ENCODE measurements at places on chromosomes 6 and 20.

GRCh38 chr6:130229645-130230044 is 6.9 kb upstream of the SAMD3 start:
- no peak for DNase-seq

DNA sequence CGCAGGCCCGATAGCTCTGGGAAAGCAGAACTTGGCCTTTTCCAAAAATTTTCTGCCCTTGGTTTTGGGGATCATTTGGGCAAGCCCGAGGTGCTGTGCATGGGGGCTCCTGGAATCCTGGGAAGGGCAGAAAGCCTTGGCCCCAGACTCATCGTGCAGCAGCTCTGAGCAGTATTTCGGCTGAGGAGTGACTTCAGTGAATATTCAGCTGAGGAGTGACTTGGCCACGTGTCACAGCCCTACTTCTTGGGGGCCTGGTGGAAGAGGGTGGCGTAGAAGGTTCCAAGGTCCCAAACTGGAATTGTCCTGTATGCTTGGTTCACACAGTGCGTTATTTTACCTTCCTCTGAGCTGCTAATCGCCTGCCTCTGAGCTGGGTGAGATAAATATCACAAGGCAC is 1.1 kb upstream of the BMP2 start:
- DNase-seq, result no peak

DNA sequence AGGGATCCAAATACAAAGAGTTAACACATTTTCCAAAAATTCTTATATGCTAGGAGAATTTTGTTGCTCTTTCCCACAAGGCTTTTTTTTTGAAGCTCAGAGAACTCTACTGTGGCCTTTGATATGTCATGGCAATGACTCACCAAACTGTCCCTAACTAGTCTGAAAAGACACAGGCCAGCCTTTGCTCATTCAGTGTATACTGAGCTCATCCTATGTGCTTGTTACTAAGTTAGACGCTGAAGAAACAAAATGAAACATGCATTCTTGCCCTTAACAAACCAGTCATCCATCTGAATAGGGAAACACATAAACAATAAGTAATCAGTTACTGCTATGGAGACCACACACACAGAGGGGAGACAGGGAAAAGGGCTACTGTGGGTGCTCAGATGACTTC is 291.8 kb downstream of the FOXC1 start:
- DNase-seq, result no peak

DNA sequence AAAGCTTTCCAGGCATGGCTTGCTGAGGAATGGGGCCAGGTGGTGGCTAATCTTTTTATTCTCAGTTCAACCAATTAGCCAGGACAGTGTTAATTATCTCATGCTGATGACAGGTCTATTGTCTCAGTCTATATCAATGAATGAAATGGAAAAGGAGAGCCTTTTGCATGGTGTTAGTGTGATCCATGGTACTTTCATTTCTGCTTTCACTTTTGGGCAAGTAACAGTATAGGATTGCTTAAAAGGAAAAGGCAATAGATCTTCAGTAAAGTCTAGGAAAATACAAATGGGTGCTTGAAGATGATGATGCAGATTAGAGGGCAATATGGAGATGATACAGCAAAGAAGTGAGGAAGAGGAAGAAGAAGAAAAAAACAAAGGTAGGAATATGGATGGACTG is 430.3 kb downstream of the TFAP2A start:
- DNase-seq, result no peak

DNA sequence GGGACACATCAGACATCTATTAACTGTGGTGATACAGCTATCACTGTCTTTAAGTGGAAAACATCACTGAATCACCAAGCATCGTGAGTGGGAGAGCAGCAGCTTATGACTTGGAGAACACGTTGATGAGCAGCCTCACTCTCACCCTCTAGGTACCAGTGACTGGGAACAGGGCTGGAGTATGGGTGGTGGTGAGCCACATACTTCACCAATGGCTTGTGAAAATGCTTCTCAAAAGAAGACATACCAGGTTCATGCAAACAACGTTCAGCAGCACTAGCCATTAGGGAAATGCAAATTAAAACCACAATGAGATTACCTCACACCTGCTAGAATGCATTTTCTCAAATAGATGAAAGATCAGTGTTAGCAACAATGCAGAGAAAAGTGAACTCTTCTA is 25.3 kb downstream of the SNX5 start:
- no peak for DNase-seq

DNA sequence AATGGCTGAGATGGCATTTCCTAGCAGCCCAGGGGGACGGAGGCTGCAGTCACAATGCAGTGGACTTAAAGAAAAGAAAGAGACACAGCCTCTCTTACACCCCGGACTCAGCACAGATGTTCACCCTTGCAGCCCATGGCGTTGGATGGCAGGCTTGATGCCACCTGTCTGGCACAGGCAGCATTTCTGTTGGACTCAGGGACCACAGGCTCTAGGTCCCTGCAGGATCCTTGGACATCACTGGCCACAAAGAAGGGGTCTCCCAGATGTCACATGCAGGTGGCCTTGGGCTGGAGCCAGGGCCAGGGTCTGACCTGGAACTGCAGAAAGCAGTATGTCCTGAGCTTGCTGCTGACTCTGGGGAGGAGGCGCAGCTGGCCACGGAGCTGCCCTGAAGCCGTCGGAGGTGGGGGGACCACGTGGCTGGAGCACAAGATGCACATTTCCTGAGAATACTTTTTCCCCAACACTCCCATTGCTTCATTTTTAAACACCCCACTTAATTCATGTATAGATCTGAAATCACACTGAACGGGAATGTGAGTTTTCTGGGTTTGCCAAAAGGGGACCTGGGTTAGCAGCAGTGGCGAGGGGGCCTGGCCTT is 102.3 kb upstream of the SULF2 start:
- DNase-seq, result no peak

GRCh38 chr6:145531032-145531431 is 204.3 kb downstream of the EPM2A start:
- DNase-seq, result no peak

DNA sequence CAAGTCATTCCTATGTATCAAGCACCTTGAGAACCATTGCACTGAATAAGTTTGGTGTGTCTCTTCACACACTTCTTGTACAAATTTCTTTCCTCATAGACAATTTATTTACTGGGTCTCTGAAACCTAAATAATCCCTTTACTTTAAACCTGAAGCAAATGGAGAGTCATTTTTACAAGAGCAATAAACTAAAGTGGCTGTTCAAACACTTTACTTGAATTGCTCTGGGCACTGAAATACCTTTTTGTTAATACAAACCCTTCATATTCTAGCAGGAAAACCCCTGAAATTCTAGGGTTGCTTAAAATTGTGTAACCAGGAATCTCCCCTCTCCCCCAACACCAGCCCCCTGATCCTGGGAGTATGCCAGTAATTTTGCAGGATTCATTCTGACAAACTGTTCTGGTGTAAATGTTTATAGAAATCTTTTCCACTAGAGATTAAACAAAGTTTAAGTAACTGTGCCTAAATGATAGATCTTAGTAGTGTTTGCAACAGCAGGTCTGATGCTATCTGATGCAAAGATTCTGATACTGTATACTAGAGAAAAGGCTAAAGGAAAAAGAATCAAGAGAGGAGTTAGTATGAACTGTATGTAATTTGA is 13.4 kb downstream of the RSPO3 start:
- no peak for DNase-seq

GRCh38 chr6:71048320-71049164 is 91.7 kb upstream of the B3GAT2 start:
- DNase-seq, result no peak

DNA sequence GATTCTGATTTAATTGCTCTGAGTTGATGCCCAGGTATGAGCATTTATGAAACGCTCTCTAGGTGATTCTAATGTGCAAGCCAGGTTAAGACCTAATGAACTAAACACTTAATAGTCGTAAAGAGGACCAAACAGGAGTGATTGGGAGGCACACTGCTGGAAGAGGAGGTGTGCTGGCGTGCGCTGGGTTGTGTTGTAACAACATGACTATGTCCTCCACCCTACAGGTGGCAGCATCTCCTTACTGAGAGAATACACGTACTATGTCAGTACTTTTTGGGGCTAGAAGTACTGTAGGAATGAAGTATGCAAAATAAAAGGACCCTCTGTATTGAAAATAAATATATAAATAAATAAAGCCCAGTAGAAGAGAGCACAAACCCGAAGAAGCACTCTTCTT is 11.9 kb downstream of the C6orf89 start:
- DNase-seq, result peak; percentile 17

DNA sequence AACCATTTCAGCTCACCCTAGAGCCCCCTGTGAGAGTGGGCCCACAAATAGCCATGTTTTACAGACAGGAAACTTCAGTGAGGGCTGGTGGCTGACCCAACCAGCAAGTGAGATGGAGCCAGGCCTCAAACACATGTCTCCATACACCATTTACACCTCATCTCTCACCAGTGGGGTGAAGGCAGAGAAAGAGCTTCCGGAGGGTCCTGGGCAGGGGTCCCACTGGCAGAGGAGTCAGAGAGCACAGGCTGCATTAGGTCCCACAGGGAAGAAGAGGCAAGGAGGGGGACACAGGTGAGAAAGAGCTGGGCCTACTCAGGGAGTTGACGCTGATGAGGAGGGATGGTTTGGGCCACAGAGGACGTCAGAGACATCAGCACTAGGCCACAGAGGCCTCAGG is 172.6 kb downstream of the VEGFA start:
- DNase-seq, result no peak

DNA sequence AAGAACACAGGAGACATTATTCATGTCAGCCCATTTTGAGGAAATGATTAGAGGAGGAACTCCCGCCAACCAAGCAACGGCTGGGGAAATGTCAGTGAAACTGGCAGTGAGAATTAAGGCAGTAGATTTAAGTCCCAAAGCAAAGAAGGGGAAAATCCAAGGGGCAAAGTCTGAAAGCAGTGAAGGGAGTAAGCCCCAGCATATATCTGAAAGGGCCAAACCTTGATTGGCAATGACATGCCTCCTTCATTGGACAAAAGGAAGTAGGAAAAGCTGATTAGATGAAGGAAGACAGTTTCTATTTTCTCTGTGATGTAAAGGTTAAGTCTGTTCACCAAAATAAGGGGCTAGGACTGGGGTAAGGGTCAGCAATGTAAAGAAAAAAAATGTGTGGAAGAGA is 190.3 kb downstream of the RNF144B start:
- DNase-seq, result no peak

GRCh38 chr6:12173661-12174060 is 116.5 kb upstream of the EDN1 start:
- DNase-seq, result no peak

- no peak for DNase-seq
These were observed 12.2 kb downstream of the EPHA7 start for GRCh38 chr6:93407186-93407585.

- no peak for DNase-seq
These were observed 27.3 kb downstream of the IGF2R start for GRCh38 chr6:159996087-159996622.

DNA sequence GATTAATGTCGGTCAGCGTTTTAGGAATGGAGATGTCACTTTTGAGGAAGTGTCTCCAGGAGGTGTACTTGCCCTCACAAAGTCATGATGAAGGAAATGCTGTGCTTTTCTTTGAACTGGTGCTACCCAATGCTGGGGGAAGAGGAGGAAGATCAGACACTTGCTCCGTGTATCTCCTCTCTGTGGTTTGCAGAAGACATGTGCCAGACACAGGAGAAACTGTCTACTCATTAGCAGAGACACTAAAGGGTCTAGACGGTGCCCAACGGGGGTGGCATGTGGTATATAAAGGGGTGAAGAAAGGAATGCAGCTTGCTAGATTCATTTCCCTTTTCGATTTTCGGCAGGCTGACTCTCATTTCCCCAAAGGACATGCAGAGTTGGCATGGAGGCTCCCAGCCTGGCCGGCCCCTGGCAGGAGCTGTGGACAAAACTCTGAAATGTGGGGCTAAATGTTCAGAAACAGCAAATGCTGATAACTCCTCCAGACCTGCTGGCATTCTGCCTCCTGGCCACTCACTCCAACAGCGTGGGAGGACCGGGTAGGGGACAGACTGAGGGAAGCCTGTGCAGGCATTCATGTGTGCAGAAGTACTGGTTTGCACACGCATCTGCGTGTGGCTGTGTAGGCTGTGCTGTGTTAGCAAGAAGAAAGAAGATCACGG is 59.6 kb upstream of the QKI start:
- DNase-seq, result no peak

DNA sequence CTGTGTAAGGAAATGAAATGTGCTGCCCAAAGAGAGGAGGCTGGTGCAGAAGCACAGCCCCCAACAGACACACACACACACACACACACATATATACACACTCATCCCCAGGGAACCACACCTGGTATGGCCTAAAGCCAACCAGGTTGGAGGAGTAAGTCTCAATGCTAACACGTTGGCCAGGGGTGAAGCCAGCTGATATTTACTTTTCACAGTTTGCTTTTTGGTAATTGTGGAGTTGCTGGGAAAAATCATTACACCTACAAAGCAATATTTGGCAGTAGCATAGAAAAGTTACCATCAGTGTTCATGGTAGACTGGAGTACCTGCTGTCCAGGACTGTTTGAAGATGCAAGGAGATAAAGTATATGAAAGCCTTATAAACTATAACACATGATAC is 50.3 kb upstream of the NAA20 start:
- no peak for DNase-seq

- no peak for DNase-seq
These were observed 7.8 kb downstream of the STX11 start for GRCh38 chr6:144158133-144158532.

GRCh38 chr6:15252195-15252594 is 6.3 kb downstream of the JARID2 start:
- no peak for DNase-seq

GRCh38 chr20:32190616-32191415 is 16.7 kb downstream of the PLAGL2 start:
- DNase-seq, result no peak

DNA sequence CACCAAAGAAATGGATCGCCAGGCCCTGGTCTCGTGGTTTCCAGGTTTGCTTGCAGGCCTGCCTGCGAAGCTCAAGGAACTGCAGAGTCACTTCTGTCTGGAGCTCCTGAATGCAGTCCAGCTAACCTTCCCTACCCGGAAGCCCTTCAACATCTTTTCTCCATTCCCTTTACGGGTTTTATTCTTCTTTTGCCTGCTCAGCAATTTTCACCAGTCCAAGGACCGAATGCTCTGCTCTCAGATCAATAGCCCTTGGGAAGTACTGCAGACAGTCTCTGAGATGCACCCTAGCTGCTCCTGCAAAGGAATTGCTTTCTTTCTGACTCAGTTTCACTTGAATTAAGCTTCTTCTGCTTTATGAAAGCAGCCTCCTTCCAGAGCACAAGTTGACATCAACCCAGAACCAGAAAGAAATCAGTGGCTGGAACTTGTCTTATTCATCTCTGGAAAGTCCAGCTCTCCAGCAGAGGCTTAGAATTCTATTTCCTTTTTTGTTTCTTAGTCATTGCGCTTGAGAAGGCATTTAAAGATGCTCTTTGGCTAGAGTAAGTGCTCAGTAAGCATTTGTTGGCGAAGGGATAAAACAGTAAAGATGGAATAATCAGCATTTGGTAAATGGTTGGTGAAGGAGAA is 18.7 kb upstream of the YWHAB start:
- no peak for DNase-seq

- DNase-seq, result no peak
These were observed 85.2 kb upstream of the CNR1 start for GRCh38 chr6:88251301-88251700.

GRCh38 chr6:26537846-26538571 is at the start of gene HMGN4:
TSS of gene HMGN4 (plus strand) at chr6:26538366. CDS start at chr6:26545207, 6,841 bp downstream.
- peak; percentile 84 for DNase-seq

Measured in activated CD4-positive, alpha-beta T cell treated with anti-CD3 and anti-CD28 coated beads, Interleukin-2, amount 50 U/mL, for 48 hours (primary cell).